Psoas muscle (tissue), 8 donors: ENCODE measurements at places on chromosomes 4 and X. TPM values are rescaled to one million over a fixed set of nuclear protein-coding genes. Genes with fewer than 3 reads are reported as not detected.

DNA sequence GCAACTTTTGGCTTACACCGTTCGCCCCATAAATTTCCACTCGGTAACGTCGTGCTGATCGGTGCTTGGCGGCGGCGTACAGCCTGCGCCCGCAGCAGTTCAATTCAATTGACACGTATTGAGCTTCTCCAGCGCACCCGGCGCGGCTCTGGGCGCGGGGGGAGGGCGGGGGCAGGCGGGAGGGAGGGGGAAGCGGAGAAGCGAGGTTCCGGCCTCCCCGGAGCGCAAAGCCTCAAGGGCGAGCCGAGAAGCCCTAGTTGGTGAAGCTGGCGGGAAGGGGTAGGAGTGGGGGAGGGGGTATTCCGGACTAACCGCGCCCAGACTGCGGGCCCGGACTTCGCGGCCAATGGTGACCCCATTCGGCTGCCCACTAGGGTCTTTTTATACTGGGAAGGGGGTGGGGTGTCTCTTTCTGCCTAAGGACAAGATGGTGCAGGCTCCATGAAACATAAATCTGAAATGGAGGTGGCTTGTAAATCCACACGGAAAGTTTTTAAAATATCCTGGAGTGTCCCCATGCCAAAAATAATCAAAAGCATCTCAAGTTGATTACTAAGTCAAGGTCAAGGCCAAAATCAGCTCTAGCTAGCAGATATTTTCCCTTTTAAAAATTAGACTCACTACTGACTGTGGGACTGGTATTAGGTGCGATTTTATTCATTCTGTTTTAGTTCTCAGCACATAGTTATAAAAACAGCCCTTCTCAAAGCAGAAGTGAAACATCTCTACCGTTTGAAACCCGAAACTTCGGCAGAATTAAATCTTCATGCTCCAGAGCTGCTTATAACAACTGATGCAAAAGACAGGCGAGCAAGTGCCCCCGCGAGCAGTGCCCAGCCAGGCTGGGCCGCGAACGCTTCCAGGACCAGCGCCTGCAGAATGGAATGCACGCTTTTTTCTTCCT lies 1.5 kb upstream of the BCOR start:
- no peaks in the 10 kb centered on the region for H3K27me3 ChIP-seq
- H3K4me1 ChIP-seq, result peaks cover 5% of the 10 kb centered on the region
- H3K36me3 ChIP-seq, result no peaks in the 10 kb centered on the region

GRCh38 chr4:1136048-1136447 lies 22.7 kb upstream of the RNF212 start:
- H3K36me3 ChIP-seq, result no peaks in the 10 kb centered on the region
- H3K27ac ChIP-seq, result no peak overlapping the region
- no peak overlapping the region for H3K4me3 ChIP-seq
- H3K27me3 ChIP-seq, result no peaks in the 10 kb centered on the region
- no peaks in the 10 kb centered on the region for H3K4me1 ChIP-seq
- no peak for DNase-seq

DNA sequence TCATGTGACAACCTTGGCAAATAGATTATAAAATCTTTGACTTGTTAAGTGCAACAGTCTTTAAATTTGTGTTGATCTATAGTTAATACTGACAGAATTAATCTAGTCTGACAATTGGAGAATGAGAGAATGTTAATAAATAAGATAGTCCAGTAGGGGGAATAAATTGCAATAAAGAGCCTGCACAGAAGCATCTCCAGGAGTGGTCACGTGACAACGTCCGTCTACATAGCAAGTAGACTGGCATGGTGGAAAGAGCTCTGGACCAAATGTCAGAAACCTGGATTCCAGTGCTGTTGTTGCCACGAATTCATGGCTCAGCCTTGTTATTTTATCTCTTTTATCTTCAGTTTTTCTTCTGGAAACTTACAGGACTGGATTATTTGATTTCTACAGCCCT lies 436.5 kb downstream of the RAB28 start:
- no peaks in the 10 kb centered on the region for H3K4me1 ChIP-seq
- H3K4me3 ChIP-seq, result no peak overlapping the region
- no peaks in the 10 kb centered on the region for H3K36me3 ChIP-seq
- no peaks in the 10 kb centered on the region for H3K27me3 ChIP-seq
- DNase-seq, result no peak

GRCh38 chr4:100879471-100879870 lies 361.6 kb upstream of the EMCN start:
- H3K36me3 ChIP-seq, result no peaks in the 10 kb centered on the region
- no peaks in the 10 kb centered on the region for H3K27me3 ChIP-seq
- no peak for DNase-seq
- no peak overlapping the region for H3K4me3 ChIP-seq

DNA sequence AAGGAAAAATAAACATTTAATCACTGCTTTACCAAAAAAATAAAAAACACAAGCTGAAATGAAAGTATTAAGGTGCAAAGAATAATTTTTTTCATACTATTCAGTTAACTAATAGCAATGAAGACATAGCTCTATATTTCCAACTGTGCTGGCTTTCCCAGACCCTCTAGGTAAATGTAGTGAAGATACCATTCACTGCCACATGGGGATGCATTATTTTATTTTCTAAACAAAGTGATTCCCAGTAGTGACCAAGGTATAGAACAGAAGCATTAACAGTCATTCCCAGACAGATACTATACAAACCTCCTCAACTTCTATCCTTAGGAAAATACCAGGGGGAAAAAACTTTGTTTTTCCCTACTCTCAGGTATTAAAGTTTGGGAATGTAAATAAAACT lies 39.4 kb downstream of the ANTXR2 start:
- no peak overlapping the region for H3K27ac ChIP-seq

Gene NAA11
- not detected for total RNA-seq

Gene CT83
- not detected for total RNA-seq

Gene NDP
- 0.21 TPM for total RNA-seq

DNA sequence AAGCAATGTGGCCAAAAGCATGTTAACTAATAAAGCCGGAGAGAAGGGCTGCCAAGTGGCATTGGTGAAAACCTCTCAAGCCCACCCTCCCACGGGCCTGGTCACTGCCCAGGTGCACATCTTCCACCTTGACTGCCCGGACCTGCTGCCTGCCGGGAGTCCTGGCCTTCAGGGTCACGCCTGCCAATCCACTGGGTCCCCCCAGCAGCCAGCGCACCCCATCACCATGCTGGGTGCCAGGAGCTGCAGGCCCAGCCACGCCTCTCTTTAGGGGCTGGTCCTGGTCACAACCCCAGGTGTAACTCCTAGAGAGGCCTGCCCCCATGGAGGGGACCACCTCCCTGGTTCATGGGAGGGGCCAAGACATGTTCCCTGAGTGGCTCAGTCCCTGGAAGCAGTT lies 66.4 kb downstream of the PSAPL1 start:
- no peak for DNase-seq
- no peaks in the 10 kb centered on the region for H3K27me3 ChIP-seq
- H3K4me3 ChIP-seq, result no peak overlapping the region
- peaks cover 9% of the 10 kb centered on the region for H3K4me1 ChIP-seq

Gene BEND2
- total RNA-seq, result 0.30 TPM

GRCh38 chr4:20256381-20256881 lies 4.7 kb downstream of the SLIT2 start:
- H3K27ac ChIP-seq, result no peak overlapping the region
- no peak overlapping the region for H3K4me3 ChIP-seq
- H3K36me3 ChIP-seq, result no peaks in the 10 kb centered on the region
- peaks cover 4% of the 10 kb centered on the region for H3K4me1 ChIP-seq
- no peaks in the 10 kb centered on the region for H3K27me3 ChIP-seq

DNA sequence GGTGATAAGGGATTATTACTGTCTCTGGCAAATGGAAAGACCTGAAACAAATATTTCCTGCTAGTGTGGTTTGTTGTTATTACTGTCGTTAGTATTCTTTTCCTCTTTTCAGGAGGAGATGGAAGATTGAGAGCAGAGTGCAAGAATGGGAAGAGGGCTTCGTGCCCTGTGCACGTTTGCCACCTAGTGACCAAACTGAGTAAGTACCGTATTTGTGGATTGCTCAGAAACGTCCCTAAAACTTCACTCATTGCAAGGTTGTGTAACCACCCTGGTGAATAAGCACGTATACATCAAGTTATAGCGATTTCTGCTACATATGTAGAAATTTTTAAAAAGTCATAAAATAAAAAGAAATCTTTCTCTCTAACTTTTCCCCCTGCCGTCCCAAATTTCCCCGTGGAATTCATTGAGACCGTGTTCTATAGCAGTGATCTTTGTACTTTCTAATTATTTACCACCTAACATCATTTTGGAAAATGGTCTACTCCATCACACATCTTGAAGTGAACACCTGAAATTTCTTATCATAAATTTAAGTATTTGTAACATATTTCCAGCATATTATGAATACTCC lies 24.3 kb downstream of the LINC00632 start:
- no peaks in the 10 kb centered on the region for H3K4me1 ChIP-seq
- H3K4me3 ChIP-seq, result no peak overlapping the region
- H3K27ac ChIP-seq, result no peak overlapping the region

Gene TCEAL2
- not detected for total RNA-seq

Gene PPP1R2C
- total RNA-seq, result not detected

DNA sequence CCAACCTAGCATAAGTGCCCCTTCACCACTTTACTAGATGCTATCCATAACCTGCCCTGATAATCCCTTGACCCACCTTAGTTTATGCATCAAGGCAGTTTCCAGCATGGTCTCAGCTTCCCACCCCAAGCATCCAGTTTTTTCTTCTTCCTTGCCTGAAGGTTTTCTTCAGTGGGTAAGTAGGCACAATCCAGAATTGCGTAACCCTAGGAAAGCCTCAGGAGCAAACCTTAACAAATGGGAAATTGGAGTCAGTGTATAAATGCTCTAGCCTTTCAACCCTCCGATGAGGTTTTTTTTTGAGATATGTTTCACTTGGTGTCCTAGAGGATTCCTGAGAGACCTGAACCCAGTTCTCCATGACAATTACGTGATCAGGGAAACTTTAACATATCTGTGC lies 614.0 kb upstream of the BOD1L1 start:
- no peaks in the 10 kb centered on the region for H3K27me3 ChIP-seq
- DNase-seq, result no peak

Gene SSX2
- total RNA-seq, result not detected

GRCh38 chr4:85531560-85532341 lies 56.8 kb downstream of the ARHGAP24 start:
- no peak overlapping the region for H3K27ac ChIP-seq
- H3K4me1 ChIP-seq, result no peaks in the 10 kb centered on the region
- no peak for DNase-seq
- H3K27me3 ChIP-seq, result no peaks in the 10 kb centered on the region
- no peak overlapping the region for H3K4me3 ChIP-seq
- H3K36me3 ChIP-seq, result no peaks in the 10 kb centered on the region
